Endothelial cell of umbilical vein (primary cell): ENCODE measurements at places on chromosomes 13 and 19. TPM values are rescaled to one million over a fixed set of nuclear protein-coding genes. Genes with fewer than 3 reads are reported as not detected.

- DNase-seq = no peak
Observed at GRCh38 chr19:1999856-2000515, 15.5 kb downstream of the BTBD2 start.

- no peak for DNase-seq
Observed at GRCh38 chr13:111912991-111913760, 153.8 kb upstream of the SOX1 start.

Gene ELSPBP1
- polyA plus RNA-seq = not detected in 2 replicates

DNA sequence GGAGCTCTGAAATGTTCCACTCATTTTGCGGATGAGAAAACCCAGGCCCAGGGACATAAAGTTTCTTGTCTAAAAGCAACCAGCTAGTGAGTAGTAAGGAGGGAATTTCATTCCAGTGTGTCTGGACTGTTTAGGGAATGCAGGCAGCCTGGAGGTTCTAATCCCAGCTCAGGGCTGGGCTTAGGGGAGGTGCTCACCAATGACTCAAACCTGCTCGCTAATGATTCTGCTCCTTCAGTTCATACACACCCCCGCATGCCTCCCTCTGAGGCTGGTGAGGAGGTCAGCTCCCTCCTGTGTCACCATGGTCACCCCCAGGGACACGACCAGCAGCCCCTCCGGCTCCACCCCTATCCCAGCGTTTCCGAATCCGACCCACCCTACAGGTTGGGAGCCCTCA is 34.6 kb downstream of the CYP4F2 start:
- DNase-seq = no peak

DNA sequence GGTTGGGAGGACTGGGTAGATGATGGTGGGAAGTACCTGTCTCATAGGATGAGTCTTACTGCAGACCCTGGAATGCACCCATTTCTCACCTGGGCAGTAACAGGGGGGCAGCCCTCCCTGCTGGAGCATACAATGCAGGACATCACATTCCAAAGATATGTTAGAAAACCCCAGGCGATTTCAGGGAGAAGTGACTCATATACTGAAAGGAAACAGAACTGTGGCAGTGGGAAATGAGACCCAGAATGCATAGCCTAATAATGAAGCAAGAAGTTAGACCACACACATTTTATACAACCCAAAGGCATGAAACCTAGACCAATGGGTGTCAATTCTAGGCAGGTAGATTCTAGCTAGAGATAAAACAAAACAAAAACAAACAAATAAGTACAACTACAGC is 402.7 kb downstream of the IRS2 start:
- peak; percentile 4 for DNase-seq

Gene DNAAF3
- 0.56 and 0.75 TPM in 2 replicates for polyA plus RNA-seq
